ENCODE measurements at places on chromosomes 6 and 20.
A peak's percentile ranks its signal among the peaks of the same experiment; 100 is the strongest.

DNA sequence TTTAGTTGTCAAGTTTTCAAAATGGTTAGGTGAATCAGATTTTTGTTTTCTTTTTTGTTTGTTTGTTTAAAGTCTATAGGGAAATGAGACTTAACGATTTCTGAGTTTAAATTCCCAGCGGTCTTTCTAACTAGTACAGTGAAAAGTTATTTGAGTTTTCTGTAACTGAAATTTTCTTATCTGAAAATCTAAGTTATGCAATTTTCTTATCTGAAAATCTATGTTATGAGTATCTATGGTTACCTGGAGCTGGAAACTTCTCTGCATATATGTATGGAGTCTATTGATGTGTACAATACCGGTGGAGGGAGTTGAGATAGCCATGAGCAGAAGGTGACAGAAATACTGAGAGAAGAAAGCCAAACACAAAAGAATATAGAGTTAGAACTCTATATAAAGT, 102.6 kb downstream of the MANEA start:
- no peak for DNase-seq

DNA sequence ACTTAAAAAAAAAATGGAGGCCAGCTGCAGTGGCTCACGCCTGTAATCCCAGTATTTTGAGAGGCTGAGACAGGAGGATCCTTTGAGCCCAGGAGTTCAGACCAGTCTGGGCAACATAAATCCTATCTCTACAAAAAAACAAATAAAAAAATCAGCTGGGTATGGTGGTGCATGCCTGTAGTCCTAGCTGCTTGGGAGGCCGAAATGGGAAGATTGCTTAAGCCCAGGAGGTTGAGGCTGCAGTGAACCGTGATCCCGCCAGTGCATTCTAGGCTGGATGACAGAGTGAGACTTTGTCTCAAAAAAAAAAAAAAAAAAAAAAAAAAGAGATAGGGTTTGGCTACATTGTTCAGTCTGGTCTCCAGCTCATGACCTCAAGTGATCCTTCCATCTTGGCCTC, 29.7 kb downstream of the MYO6 start:
- DNase-seq, result no peak

GRCh38 chr6:145380186-145380585, 355.1 kb downstream of the EPM2A start:
- DNase-seq, result no peak

GRCh38 chr6:57013521-57013926, 33.0 kb upstream of the KIAA1586 start:
- DNase-seq, result no peak

DNA sequence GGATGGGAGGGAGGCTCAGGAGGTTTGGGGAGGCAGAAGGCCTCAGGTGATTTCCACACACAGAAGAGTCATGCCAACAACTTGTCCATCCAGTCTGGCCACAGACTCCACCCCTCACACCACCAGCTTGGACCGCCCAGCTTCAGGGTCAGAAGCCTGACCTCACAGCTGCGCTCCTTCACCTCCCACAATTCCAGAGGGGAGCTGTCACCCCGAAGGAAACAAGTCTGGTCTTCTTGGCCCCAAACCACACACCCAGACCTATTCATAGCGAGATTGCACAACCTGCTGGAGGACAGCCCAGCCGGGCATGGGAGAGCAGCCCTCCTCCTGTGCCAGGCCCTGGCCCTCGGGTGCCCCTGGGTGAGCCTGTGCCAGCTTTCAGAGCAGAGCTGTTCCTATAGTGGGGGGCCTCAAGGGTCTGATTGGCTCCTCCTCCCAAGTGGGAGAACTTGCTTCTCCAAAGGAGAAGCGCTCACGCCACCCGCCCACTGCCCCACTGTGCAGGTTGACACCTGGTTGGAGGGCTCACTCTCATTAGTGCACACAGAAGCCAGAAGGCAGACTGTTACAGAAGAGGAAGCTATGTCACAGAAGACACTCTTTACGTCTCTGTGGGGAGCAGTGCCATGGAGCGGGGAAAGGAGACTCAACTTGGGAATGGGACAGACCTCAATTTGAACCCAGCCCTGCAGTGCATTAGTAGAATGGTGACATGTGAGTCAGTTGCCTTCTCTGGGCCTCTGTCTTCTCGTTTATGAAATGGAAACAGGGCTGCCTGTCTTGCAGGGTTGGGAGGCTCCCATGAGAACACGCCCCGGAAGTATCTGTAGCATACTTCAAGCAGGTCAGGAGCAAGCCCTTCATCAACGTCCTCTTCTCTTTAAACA, 128.8 kb downstream of the FOXO3 start:
- DNase-seq, result no peak

- DNase-seq, result no peak
Observed at GRCh38 chr6:119540417-119540816, 190.9 kb upstream of the MAN1A1 start.

DNA sequence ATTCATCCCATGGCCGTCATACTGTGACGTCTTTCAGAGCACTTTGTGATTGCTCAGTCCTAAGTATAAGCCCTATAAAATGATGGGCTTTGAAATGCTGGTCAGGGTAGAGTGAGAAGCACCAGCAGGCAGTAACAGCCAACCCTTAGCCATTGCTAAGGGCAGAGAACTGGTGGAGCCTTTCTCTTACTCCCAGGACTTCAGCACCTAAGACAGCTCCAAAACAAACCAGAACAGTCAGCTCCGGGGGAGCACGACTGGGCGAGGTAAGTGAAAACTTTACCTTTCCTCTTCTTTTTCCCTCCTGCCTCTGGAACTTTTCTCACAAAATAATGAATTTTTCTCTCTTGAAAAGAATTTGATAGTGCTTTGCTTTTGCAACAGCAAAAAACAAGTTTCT, at the start of gene VIP:
Gene VIP (plus strand): TSS at position 104 of the 400 bp plus-strand sequence. CDS start 1,381 bp downstream, outside the sequence.
- no peak for DNase-seq

DNA sequence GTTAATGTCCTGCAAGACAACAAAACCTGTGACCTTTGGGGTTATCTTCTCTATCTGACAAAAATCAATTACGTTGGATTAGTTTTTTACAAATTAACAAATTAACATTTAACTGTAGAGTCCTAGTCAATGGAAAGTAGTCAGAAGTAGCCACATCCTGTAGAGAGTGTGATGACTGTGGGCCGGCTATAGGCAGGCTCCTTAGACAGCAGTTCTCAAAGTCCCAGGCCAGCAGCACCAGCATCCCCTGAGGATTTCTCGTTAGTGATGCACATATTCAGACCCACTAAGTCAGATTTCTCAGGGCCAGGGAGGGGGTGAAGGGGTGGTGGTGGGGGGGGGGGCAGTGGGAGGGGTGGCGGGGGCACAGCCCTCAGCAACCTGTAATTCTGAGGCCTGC, 37.2 kb downstream of the ZNF341 start:
- no peak for DNase-seq

- DNase-seq, result no peak
Observed at GRCh38 chr6:113281431-113281830, 575.7 kb upstream of the MARCKS start.

- no peak for DNase-seq
Observed at GRCh38 chr20:33640287-33640686, 21.8 kb upstream of the C20orf144 start.

DNA sequence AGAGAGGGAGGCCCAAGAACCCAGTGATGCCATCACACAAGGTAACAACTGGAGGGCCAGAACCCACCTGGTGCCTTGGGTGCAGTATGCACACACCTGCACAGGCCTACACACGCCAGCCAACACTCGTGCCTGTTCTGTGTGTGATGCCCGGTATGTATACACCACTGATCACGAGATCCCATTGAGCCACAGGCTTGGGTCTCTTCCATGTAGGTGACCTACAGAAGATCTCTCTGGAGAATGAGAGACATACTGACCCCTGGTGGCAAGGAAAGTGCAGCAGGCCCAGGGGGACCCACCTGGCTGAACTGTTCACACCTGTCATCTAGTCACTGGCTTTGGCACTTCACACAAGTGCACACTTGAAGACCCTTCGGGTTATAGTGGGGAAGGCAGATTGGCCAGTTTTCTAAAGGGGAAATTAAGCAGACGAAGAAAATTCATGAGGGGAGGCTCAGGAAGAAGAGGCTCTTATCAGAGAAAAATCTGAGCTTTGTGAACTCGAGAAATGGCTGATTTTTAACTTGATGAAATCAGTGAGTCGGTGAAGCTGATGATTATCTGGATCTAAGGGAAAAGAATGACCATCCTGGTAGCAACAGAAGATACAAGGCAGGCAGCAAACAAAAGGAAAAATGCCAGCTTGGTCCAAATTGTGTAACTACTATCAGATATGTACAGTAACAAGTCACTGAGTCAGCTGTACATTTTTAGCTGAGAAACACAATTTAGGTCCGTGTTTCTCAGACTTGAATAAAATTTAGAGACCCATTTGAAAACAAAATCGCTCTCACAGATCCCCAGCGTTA, 69.1 kb upstream of the PBOV1 start:
- DNase-seq, result no peak

- DNase-seq, result no peak
Observed at GRCh38 chr20:24871480-24872213, 77.4 kb upstream of the CST7 start.

DNA sequence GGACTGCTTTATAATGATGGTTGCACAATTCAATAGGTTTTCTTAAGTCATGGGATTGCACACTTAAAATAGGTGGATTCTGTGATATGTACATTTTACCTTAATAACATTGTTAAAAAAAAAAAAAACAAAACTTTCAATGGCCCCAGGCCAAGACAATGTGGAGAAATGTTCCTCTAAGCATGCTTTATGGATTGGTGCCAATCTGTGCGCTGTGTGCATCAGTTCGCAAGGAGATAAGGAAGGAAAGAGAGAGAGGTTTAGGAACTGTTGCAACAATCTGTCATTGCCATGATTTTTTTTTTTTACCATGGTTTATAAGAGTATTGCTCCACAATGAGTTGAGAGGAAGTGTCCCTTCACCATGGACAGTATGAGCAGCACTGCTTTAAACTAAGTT, 399.6 kb downstream of the PTPRT start:
- no peak for DNase-seq

DNA sequence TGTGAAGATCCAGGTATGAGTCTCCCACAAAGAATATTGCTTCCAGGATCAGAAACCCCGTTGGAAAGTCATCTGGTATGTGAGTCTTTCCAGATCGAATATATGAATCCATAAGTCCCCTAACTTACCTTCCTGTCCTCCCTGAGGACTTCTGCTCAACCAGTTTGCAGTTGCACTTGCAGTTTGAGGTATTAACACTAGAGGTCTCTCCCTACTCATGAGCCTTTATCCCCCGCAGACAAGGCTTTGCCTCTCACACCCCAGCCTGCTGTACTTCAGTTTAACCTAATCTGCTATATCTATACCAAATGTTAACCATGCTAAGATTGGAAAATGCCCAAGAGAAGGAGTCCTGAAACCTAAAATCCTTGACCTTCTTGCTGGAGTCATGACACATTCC, 135.3 kb upstream of the DEFB112 start:
- DNase-seq, result no peak

GRCh38 chr20:32891926-32892660, 33.4 kb downstream of the EFCAB8 start:
- no peak for DNase-seq

GRCh38 chr6:40125680-40126394, 191.6 kb upstream of the MOCS1 start:
- DNase-seq, result no peak

- DNase-seq, result no peak
Observed at GRCh38 chr6:96942676-96943075, 18.1 kb downstream of the KLHL32 start.

- no peak for DNase-seq
Observed at GRCh38 chr6:120096696-120097260, 747.2 kb upstream of the MAN1A1 start.

GRCh38 chr6:2448826-2449571, 203.6 kb upstream of the GMDS start:
- DNase-seq, result peak; percentile 48

DNA sequence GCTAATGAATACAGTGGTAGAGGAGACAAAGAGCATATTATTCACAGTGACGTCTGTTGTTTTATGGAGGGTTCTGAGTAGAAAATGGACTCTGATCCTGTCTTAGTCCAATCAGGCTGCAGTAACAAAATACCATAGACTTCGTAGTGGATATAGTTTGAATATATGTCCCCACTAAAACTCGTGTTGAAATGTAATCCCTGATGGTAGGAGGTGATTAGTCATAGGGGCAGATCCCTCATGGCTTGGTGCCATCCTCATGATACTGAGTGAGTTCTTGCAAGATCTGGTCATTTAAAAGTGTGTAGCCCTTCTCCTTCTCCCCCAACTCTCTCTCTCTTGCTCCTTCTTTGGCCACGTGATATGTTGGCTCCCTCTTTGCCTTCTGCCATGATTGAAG, 82.5 kb downstream of the CD83 start:
- no peak for DNase-seq

GRCh38 chr6:90088009-90088408, 193.7 kb downstream of the GJA10 start:
- no peak for DNase-seq

All from left hindlimb (tissue), 1 donor.